Mesendoderm (in vitro differentiated cells): ENCODE measurements at places on chromosomes 6 and 20.

DNA sequence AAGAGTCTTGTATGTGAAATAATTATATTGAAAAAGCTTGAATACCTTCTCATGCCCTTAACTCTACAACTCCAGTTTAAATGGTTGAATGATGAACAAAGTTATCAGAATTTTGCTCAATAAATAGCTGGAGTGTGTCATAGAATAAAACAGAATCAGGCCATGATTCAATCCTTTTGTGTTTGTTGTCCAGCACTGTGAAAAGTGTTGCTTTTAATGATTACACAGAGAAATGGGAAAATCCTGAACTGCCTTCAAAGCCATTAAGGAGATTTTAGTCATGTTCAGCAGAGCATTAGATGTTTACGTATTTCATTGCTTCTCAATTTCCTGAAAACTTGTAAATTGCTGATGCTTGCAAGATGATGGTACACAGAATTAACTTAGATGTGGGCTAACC, 262.9 kb upstream of the BTBD3 start:
- no peak for DNase-seq

DNA sequence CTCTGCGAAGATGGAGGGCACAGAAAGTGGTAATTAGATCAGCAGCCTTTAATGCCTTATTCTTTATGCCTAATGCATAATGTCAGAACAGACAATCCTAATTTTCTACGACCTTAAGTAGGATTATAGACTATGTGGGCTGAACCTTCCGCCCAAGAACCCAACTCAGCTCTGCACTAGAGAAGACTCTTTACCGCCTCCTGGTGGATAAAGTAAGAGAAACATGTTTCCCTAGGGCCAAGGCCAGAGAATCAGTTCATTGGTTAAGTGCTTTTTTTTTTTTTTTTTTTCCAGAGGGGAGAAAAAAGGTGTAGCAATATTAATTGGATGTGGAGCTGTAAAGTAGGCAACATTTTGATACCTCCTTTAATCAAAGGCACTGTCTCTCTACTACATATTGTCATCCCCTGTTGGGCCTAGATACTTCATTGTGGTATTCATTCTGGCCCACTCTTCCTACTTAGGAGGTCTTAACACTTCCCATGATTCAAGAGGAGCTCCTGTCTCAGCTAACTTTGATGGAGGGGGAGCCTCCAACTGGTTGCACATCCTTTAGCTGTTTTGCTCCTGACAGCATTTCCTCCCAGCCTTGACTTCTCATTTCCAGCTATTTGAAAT, 124.9 kb upstream of the NRN1 start:
- peak; percentile 84 for DNase-seq

DNA sequence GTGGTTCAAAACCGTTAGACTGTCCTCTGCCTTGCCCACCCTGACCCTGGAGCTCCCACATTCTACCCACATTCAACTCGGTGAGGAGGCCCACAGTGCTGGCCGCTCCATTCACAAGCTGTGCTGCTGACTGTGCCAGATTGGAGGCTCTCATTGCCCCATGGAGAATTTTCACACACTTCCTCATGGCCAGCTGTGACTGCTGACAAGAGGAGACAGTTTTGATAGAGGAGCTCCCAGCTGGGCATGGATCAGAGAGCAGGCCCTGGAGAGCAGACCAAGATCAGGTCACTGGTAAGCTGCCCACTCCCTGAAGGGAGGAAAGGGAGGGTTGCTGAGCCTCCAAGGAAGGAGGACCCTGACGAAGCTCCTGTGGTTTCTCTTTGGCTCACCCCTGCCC, 246.1 kb upstream of the RIN2 start:
- no peak for DNase-seq

GRCh38 chr6:34073540-34073939, 72.3 kb downstream of the GRM4 start:
- no peak for DNase-seq

GRCh38 chr20:43955062-43955749, 40.6 kb downstream of the TOX2 start:
- peak; percentile 79 for DNase-seq

DNA sequence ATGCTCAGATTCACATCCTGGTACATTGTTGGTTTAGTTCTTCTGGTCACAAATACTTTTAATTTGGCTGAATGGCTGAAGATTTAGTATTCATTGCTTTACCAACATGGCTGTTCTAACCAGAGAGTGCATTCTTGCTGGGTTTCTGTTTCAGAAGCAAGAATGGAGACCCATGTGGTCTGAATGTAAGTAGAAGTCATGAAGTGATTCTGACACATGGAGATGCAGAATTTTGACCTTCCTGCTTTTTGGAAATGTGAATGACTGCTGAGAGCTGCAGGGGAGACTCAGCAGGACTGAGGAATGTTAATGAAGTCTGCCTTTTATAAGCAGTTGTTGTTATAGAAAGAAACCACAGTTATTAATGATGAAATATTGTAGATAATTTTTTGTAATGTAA, 576.1 kb upstream of the MARCKS start:
- peak; percentile 29 for DNase-seq

DNA sequence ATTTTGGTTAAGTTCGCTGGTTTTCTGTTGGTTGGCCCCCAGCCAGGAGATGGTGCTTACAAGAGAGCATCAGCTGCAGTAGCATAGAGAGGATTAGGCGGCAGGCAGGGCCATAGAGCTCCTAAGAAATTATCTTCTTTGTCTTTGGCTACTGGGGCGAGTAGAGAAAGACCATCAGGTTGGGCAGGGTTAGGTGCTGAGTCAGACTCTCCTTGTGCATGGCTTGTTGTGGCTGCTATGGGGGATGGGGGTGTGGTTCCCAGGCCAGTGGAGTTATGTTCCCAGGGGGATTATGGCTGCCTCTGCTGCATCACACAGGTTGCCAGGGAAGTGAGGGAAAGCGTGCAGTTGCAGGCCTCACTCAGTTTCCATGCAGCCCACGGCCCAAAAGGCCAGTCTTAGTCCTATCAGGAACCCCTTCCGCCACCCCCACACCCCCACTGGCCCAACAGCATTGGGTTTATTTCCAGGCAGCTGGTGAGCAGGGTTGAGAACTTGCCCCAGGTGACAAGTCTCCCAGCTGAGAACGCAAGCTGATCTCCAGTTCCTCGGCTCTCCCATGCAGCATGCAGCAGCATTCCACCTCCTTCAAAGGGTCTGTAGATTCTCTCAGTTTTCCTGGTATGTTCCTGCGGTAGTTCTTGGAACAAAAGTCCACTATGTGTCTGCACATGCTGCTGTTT, 243.7 kb downstream of the UTRN start:
- DNase-seq = peak; percentile 77

DNA sequence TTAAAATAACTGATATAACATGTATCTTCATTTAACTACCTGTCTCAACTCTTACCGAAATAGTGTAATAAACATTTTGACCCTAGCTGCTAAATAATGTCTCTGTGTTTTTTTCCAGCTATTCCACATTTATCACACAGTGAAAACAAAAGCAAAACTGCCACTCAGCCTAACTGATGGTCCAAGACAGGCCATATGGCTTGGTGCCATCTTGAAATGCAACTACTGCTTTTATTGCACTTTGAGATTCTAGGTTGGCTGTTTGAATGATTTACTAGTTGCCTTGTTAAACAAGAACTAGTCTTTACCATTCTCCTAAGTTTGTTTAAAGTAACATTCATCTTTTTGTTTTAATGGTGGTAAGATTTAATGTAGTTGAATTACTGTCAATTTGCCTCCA, 739.8 kb downstream of the TFAP2A start:
- no peak for DNase-seq

- no peak for DNase-seq
Measured at GRCh38 chr6:33577718-33578117, 2.4 kb downstream of the BAK1 start.

DNA sequence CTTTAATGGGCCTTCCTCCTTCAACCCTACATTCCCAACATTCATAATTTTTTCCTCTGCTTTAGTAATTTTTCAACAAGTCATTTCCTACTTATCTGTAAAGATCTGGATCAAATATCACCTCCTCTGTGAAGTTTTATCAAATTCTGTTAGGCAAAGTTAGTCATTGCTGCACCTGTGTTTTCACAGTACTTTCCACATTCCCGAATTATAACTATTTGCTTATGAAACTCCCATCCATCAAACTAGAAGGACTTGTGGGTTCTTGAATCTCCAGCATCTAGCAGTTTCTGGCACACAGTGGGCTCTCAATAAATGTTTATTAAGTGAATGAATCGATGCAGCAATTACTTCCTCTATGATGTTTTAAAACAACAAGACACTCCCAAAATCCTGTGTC, 257.6 kb downstream of the HDGFL1 start:
- no peak for DNase-seq

- no peak for DNase-seq
Measured at GRCh38 chr6:53311586-53311935, 37.2 kb downstream of the ELOVL5 start.

- peak; percentile 62 for DNase-seq
Measured at GRCh38 chr6:129267028-129267427, 384.1 kb downstream of the LAMA2 start.

GRCh38 chr20:44392776-44393607, 37.5 kb downstream of the HNF4A start:
- DNase-seq = no peak

DNA sequence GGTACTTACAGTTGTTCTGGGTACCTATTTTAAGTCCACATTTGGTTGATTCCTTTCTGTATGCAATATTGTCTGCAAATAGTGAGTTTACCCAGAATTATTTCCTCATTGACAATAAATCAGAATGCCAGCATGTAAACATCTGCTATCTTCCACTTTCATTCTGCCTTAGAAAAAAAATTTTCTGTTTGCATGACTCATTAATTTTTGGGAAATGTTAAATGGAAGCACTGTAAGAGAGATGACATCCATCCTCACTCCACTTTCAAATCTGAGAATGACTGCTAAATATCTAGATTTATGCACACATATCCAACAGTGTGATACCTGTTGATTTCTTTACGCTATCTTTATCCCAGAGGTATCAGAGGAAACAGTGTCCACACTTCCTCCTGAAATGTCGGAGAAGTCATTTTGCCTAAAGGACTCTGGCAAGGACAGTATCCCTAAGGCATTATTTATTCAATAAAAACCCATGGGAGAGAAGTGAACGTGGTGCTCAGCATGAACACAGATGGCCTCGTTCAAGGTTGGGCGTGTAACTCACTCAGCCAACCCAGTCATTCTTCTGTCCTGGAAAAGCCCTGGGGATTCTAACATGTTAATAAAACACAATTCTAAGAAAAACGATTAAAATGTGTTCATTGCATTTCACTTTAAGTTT, 780.9 kb downstream of the QKI start:
- no peak for DNase-seq

DNA sequence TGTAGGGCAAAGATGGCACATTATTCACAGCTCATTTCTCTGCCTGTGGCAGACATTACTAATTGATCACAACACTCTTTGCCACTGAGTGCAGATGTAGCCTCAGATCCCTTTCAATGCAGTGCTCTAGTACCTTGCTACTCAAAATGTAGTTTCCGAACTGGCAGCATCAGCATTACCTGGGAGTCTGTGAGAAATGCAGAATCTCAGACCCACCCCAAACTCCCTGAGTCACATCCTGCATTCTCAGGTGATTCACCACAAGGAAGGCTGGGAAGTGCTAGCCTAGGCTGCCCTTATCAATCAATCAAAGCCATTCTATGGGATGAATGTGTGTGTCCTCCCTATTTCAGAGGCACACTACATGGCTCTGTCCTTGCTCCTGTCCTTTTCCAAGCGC, 58.5 kb downstream of the PCNA start:
- DNase-seq = peak; percentile 96

DNA sequence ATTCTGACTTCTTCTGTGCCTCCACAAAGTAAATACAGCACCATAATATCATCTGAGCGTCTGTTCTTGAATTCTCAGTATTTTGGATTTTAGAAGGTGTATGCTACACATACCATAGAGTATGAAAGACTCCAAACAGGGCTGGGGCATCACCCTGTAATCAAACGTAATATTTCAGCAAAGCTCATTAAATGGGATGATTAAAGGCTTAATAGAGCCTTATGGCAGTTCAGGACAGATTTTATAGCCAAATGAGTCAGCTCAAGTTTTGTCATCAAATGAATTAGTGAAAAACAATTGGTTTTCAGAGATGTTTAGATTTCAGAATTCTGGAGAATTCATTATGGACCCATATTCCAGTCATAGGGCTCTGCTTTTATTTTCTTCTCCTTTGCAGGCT, 68.9 kb downstream of the TULP4 start:
- DNase-seq = no peak

GRCh38 chr6:91288741-91289140, 701.9 kb upstream of the MAP3K7 start:
- DNase-seq = no peak

- DNase-seq = no peak
Measured at GRCh38 chr6:17165383-17165782, 63.5 kb downstream of the STMND1 start.
